Stimulated activated CD4-positive, alpha-beta T cell treated with anti-CD3 and anti-CD28 coated beads, Interleukin-1b, Interleukin-23, amount 100 ng/mL, for 1 hour (primary cell): ENCODE measurements at places on chromosomes 16 and 17.

GRCh38 chr17:32854832-32855389, 22.0 kb downstream of the MYO1D start:
- no peak for DNase-seq

GRCh38 chr17:49454050-49454449, 39.4 kb upstream of the PHB1 start:
- no peak for DNase-seq

- DNase-seq = no peak
Observed at GRCh38 chr17:53662608-53663007, 160.1 kb upstream of the KIF2B start.

DNA sequence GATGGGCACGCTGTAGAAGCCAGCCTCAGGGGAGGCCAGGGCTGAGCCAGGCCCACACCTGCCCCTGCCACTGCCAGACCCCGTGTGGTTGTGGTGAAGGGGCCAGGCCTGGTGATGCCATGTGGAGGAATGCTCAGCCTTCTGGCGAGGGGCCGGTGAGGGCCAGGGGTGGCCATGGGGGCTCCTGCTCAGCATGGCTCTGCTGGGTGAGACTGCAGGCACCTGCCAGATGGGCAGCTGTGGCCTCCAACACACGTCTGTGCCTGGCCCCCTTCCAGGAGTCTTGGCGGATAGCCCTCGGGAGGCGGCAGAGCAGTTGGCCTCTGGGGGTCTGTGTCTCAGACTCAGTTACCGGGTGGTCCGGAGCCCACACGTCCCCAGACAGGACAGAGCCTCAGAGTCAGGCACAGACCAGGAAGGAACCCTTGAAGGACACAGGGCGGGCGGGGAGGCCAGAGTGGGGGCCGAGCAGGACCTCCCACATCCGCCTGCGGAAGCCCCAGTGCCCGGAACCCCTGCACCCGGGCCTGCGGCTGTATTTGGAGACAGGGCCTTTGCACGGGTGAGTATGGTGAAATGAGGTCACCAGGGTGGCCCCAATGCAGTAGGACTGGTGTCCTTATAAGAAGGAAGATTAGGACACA, 22.5 kb upstream of the CHMP6 start:
- DNase-seq = no peak

DNA sequence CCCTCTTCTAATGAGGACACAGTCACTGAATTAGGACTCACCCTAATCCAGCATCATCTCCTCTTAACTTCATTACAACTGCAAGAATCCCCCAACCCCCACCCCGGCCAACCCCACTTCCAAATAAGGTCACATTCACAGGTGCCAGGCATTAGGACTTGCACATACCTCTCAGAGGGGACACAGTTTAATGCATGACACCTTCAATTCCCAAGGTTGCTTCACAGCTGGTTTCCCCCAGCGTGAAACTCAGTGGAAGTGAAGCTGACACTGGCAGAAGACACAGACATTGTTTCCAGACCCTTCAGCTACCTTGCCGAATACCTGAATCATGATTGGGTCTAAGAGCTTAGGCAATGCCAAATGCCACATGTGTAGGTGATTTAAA, 217.0 kb upstream of the DYNLRB2 start:
- DNase-seq = no peak

- DNase-seq = no peak
Observed at GRCh38 chr17:539066-539465, 175.6 kb downstream of the VPS53 start.

- DNase-seq = no peak
Observed at GRCh38 chr16:28985211-28986041, 574 bp downstream of the LAT start.

- no peak for DNase-seq
Observed at GRCh38 chr16:82761858-82762257, 135.1 kb downstream of the CDH13 start.

DNA sequence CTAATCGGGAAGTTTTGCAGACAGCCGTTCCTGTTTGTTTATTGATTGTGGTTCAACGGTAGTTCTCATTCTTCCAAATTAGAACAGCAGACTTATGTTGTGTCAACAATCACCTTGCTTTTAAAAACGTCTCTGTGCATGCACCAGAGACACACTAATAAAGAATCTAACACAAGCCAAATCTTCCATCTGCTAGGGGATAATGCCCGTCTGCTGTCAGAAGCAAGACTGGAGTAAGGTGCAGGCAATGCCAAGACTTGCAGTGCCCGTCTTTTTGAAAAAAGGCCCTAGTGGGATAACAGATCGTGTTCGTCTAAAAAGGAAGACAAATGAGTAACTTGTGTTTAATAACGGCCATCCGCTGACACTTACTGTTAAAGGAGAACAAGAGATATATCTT, 158.4 kb downstream of the KCNJ2 start:
- no peak for DNase-seq

DNA sequence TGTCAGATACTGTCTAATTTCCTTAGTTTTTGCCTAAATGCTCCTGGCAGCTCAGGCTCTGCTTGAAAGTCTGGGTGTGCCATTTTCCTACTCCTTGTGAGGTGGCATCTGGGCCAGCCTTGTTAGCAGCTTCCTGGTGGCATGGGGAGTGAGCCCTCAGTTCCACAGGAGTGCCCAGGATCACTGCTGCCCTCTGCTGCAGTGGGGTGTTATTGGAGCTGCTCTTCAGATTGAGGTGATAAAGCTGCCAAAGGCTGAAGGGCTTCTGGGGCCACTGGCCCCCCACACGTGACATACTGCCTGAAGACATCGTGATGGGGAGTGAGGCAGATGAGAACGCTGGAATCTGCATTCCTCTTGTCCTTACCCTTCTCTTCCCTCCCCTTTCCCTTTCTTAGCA, 27.4 kb downstream of the CEP95 start:
- no peak for DNase-seq

GRCh38 chr16:79050063-79050462, 550.5 kb downstream of the MAF start:
- no peak for DNase-seq

- no peak for DNase-seq
Observed at GRCh38 chr17:50677851-50678375, 29.8 kb downstream of the ANKRD40 start.

GRCh38 chr16:85235991-85236817, 123.9 kb upstream of the CIBAR2 start:
- no peak for DNase-seq

- DNase-seq = no peak
Observed at GRCh38 chr16:50719401-50720337, 22.2 kb upstream of the CYLD start.
